ENCODE measurements at places on chromosomes 11 and 22. TPM values are rescaled to one million over a fixed set of nuclear protein-coding genes. Genes with fewer than 3 reads are reported as not detected.

DNA sequence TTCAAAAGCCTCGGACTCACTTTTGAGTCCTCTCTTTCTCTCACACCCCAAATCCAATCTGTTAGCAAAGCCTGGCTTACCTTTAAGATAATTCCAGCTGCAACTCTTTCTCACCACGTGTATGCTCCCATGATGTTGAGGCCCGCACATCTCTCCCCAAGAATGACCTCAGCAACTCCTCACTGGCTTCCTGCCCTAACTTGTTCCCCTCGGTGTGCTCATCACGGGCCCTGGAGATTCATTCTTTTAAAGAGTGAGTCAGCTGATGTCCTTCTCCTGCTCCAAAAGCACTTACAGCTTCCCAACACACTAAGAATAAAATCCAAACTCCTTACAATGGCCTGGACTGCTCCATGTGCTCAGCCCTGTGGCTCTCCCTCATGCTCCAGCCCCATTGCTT, 1041.3 kb downstream of the OPCML start:
- no peaks in the 10 kb centered on the region for H3K36me3 ChIP-seq
- peaks cover 27% of the 10 kb centered on the region for H3K4me1 ChIP-seq

- peaks cover 15% of the 10 kb centered on the region for H3K4me1 ChIP-seq
- H3K4me3 ChIP-seq, result no peak overlapping the region
- no peak for DNase-seq
- no peaks in the 10 kb centered on the region for H3K36me3 ChIP-seq
- H3K27ac ChIP-seq, result no peak overlapping the region
Measured at GRCh38 chr11:60377401-60378136, 763 bp upstream of the MS4A7 start.

GRCh38 chr11:73242251-73243092, 24.4 kb downstream of the P2RY2 start:
- H3K4me1 ChIP-seq, result peaks cover 8% of the 10 kb centered on the region
- H3K4me3 ChIP-seq, result peak overlapping the region; percentile 19
- H3K27ac ChIP-seq, result peak overlapping the region; percentile 37
- H3K36me3 ChIP-seq, result no peaks in the 10 kb centered on the region
- H3K27me3 ChIP-seq, result peaks cover 2% of the 10 kb centered on the region
- peak; percentile 87 for DNase-seq

GRCh38 chr11:118911113-118911879, 14.4 kb downstream of the BCL9L start:
- peaks cover 32% of the 10 kb centered on the region for H3K4me1 ChIP-seq
- peaks cover under 1% of the 10 kb centered on the region for H3K36me3 ChIP-seq
- peaks cover 10% of the 10 kb centered on the region for H3K27me3 ChIP-seq
- no peak for DNase-seq

DNA sequence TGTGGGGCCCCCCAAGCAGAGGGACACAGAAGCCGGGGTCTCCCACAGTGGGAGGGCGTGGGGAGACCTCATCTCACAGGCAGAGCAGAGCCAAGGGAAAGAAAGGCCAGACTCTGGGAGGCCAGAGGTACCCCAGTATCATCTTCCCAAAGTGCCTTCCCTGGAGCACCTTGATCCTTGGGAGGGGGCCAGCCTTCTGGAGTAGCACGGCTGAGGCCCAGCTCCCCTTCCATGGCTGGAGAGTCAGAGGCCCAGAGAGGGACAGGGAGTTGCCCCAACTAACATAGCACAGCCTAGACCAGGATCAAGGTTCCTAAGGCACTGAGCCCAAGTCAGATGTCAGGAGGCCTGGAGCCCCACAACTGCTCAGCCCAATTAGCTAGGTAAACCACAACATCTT, 50.6 kb downstream of the ELFN2 start:
- peaks cover 8% of the 10 kb centered on the region for H3K27me3 ChIP-seq
- H3K4me1 ChIP-seq, result peaks cover 9% of the 10 kb centered on the region
- no peak overlapping the region for H3K27ac ChIP-seq
- no peak for DNase-seq

GGT1 gene
- 4.6 TPM for total RNA-seq

GRCh38 chr22:23233752-23234408, 53.6 kb downstream of the BCR start:
- H3K27me3 ChIP-seq, result peaks cover 7% of the 10 kb centered on the region
- no peak overlapping the region for H3K4me3 ChIP-seq
- DNase-seq, result no peak
- H3K36me3 ChIP-seq, result peaks cover 13% of the 10 kb centered on the region
- H3K27ac ChIP-seq, result peak overlapping the region; percentile 10

PTPN5 gene
- total RNA-seq, result 16.4 TPM

LDHAL6A gene
- total RNA-seq, result not detected

GRCh38 chr11:134519788-134520187, 107.7 kb upstream of the B3GAT1 start:
- H3K27ac ChIP-seq, result no peak overlapping the region
- no peak for DNase-seq
- peaks cover 46% of the 10 kb centered on the region for H3K4me1 ChIP-seq
- no peaks in the 10 kb centered on the region for H3K36me3 ChIP-seq
- H3K27me3 ChIP-seq, result no peaks in the 10 kb centered on the region

- H3K36me3 ChIP-seq, result no peaks in the 10 kb centered on the region
- peak overlapping the region; percentile 65 for H3K27ac ChIP-seq
- no peak for DNase-seq
- H3K4me3 ChIP-seq, result peak overlapping the region; percentile 68
- H3K4me1 ChIP-seq, result peaks cover 21% of the 10 kb centered on the region
Measured at GRCh38 chr22:36455571-36456463, 25.6 kb downstream of the TXN2 start.

BLID gene
- not detected for total RNA-seq

CTTN gene
- 458 TPM for total RNA-seq

GRCh38 chr11:65474864-65475263, 24.0 kb upstream of the MALAT1 start:
- DNase-seq, result no peak
- H3K27me3 ChIP-seq, result peaks cover 2% of the 10 kb centered on the region
- no peak overlapping the region for H3K27ac ChIP-seq
- H3K4me3 ChIP-seq, result no peak overlapping the region
- H3K4me1 ChIP-seq, result peaks cover 14% of the 10 kb centered on the region

OR4A16 gene
- total RNA-seq, result not detected

DNA sequence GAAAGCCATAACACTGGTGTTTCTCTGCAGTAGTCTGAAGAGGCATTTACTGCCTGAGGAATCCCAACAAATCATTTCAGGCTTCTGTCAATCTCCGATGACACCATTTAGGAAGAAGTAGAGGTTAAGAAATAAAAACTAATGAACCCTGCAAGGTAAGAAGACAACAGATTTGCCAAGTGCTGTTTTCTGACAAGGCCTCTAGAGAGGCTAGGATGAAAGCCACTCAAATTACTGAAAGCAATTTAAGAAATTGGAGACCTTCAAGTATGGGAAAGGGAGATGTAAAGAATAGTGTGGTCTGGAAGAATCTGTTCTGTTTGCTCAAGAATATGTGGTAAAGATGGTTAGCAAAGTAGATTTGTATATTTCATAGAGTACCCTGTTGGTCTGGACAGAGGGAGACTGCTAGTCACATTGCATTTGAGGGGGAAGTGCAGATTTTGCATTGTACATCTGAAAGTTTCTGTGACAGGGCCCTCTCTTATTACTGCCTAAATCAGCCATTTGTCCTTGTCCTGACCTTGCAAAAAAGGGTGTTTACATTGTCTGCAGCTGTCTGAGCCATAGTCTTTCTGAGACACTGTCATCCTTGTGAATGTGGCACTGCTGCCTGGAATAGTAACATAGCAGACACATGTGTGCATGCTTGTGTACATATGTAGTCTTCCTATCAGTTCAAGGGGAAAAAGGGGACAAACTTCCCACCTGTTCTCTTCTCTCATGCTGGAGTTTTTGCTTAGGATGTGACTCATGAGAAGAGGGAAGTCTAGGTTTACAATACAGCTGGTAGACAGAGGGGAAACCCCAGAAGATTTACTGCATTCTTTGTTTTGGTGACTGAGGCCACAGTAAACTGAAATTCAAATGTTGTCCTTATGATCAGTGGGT, 640.2 kb upstream of the KIRREL3 start:
- H3K27me3 ChIP-seq, result no peaks in the 10 kb centered on the region
- peaks cover 5% of the 10 kb centered on the region for H3K4me1 ChIP-seq
- no peak overlapping the region for H3K4me3 ChIP-seq
- no peaks in the 10 kb centered on the region for H3K36me3 ChIP-seq
- DNase-seq, result no peak
- H3K27ac ChIP-seq, result no peak overlapping the region

OR51E2 gene
- total RNA-seq, result not detected

DNA sequence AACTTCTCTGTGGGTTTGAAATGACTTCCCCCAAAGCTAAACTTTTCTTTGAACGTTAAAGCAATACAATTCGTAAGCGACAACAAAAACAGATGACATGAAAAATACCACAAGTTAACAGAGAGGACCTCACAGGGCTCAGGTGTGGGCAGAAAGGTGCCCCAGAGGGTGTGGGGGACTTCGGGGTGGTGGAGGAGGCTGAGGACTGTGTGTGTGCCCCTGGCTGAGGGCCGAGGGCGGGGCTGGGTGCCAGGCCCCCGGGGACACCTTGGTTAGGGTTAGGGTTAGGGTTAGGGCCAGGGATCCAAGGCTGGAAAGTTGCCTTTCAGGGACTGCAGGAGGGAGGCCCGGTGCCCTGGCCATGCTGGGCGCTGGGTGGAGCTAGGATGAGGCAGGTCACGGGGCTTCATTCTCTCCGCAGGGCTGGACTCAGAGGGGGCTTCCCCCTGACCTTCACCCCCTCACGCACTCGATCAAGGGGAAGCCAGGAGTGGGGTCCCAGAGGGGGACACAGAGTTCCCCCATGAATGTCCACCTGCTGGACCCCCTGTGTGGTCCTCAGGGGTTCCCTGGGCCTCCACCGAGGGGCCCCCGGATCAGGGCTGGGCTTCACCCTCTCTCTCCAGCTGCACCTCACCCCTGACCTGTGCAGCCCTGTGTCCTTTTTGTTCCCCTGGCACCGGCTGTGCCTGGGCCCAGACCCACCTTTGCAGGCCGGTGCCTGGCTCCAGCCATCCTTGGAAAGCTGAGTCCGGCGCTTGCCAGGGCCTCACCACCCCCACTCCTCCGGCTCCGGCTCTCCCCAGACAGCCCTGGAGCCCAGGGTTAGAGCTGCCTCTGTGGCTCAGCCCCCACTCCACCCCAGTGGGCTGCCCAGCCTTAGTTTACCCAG, 7.0 kb downstream of the TNNI2 start:
- no peak overlapping the region for H3K27ac ChIP-seq
- H3K4me3 ChIP-seq, result no peak overlapping the region
- peaks cover 4% of the 10 kb centered on the region for H3K4me1 ChIP-seq
- H3K27me3 ChIP-seq, result peaks cover 19% of the 10 kb centered on the region
- DNase-seq, result no peak
- H3K36me3 ChIP-seq, result no peaks in the 10 kb centered on the region

DNA sequence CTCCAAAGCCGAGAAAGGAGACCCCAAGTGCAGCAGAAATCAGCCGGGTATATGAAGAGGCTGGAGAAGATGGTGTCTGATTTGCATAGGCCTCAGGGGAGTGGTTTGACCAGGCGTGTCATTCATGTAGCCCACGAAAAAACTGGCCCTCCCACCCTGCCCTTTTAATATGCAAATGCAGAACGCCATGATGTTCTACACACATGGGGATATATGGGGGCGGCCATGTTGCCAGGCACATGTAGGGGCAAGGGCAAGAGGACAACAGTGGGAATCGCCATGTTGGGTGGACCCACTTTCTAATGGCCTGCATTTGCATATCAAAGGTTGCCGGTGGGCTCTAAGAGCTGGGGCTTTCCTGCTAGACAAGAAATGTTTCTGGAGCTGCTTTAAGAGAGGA, 86.4 kb downstream of the ISX start:
- no peak for DNase-seq
- no peaks in the 10 kb centered on the region for H3K4me1 ChIP-seq
- no peak overlapping the region for H3K4me3 ChIP-seq
- no peaks in the 10 kb centered on the region for H3K36me3 ChIP-seq
- H3K27ac ChIP-seq, result no peak overlapping the region

- no peak overlapping the region for H3K27ac ChIP-seq
- no peak overlapping the region for H3K4me3 ChIP-seq
- H3K4me1 ChIP-seq, result peaks cover 7% of the 10 kb centered on the region
- DNase-seq, result no peak
- no peaks in the 10 kb centered on the region for H3K27me3 ChIP-seq
Measured at GRCh38 chr11:26219183-26220117, 112.5 kb upstream of the ANO3 start.

DNA sequence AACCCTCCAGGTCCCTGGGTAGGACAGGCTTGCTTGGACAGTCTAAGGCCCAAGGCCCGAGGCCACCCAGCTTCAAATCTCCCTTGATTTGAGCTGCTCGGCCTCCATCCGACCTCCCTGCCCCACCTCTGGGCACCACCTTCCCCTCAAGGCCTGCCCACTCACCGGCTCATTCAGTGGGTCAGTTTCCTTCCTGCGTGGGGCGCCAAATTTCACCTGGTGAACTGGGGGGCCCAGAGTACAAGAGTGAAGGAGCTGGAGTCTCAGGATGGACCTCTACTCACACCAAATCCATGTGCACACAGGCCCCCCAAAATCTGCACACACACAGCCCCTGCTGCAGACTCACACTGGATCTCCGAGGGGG, 3.8 kb downstream of the MAP4K2 start:
- H3K27me3 ChIP-seq, result peaks cover 17% of the 10 kb centered on the region
- H3K4me1 ChIP-seq, result peaks cover 45% of the 10 kb centered on the region
- DNase-seq, result no peak
- peak overlapping the region; percentile 83 for H3K4me3 ChIP-seq

SUSD2 gene
- total RNA-seq, result 0.38 TPM

- H3K4me3 ChIP-seq, result peak overlapping the region; percentile 59
- peak; percentile 74 for DNase-seq
Measured at GRCh38 chr11:63837027-63837688, 1.8 kb upstream of the MARK2 start.

TMEM151A gene
- total RNA-seq, result not detected

DNA sequence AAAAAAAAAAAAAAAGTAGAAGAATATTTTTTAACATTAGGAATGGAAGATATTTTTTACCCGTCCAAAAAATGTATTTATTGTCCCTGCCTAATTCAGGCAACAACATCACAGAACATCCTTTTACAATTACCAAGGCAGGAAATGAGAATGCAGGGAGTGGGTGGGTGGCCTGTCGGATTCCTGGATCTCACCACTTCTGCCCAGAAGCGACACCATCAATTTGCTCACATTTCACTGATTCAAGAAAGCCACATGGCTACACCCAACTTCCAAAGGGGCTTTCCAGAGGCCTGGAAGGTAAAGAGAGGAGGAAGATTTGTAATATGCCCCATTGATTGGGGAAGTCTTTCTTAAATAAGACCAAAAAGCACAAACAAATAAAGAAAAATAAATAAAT, 93.8 kb upstream of the CLPB start:
- no peak overlapping the region for H3K27ac ChIP-seq
- no peaks in the 10 kb centered on the region for H3K36me3 ChIP-seq
- no peak for DNase-seq
- peaks cover 3% of the 10 kb centered on the region for H3K27me3 ChIP-seq
- no peak overlapping the region for H3K4me3 ChIP-seq
- H3K4me1 ChIP-seq, result no peaks in the 10 kb centered on the region

SERPING1 gene
- total RNA-seq, result 347 TPM

DNA sequence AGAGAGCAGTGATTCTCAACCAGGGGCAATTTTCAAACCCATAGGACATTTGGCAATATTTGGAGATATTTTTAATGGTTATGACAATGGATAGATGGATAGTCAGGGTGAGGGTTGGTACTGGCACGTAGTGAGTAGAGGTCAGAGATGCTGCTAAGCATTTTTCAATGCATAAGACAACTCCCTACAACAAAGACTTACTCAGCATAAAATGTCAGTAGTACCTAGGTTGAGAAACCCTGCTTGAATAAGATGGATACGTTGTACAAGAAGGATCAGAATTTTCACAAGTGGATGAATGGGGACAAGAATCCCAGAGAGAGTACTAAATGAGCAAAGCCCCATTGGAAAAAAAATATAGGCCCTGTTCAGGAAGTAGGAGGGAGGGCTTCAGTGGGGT, 11.9 kb upstream of the LIN7C start:
- H3K27ac ChIP-seq, result no peak overlapping the region
- peaks cover 7% of the 10 kb centered on the region for H3K4me1 ChIP-seq
- DNase-seq, result no peak
- peaks cover 1% of the 10 kb centered on the region for H3K27me3 ChIP-seq
- no peak overlapping the region for H3K4me3 ChIP-seq

All from endothelial cell (in vitro differentiated cells).